NCI-H446 treated with DMSO at 0.1 percent for 48 hours (cell line): ENCODE measurements at places on chromosomes 3 and 15.

GRCh38 chr3:123813876-123814275 is 70.3 kb downstream of the MYLK start:
- DNase-seq: no peak

DNA sequence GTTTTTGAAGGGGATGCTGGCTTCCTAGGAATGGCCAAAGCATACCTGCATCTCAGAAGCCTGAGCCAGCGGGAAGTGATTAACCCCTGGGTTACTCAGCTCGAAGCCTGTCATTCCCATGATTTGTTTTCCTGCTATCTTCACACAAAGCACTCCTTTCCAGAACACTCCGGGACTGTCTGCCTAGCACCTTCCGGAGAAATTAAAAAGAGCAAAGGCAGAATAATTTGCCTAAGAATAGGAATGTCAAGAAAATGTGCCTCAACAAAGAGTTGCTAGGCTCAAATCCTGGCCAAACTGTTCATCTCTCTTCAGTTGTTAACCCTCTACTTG is 34.1 kb downstream of the TPM1 start:
- no peak for DNase-seq

DNA sequence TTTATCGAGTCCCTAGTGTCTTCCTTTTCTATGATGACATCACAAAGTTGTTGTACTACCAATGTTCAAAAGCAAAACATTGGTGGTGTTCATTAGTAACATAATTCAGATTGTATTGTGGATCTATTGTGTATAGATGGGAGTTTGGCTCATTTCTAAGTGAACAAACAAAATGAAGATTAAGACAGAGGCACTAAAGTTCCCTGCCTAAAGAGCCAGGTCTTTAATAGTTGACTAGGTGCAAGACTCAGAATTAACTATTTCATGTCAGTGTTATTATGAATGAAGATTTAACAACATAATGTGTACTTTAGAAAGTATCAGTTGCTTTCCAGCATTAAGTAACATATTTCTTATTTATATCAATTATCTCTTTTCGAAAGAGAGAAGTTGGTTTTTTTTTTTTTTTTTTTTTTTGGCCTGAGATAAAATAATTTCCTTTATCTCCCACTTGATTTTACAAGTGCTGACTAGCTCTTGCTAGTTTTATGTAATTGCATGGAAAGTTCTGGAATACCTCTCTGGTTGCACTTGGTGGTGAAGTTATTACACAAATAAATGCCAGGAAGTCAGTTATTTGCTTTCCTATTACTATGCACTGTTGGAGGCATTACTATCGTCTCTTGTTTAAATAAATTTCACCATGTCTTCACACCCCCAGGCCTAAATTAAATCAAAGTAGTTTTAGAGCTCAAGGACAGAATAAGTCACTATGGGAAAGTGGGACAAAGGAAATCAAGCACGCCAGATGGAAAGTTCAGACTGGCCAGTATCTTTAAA is 48.7 kb downstream of the NAALADL2 start:
- DNase-seq: no peak

GRCh38 chr3:139523718-139524117 is 15.8 kb downstream of the RBP1 start:
- no peak for DNase-seq

DNA sequence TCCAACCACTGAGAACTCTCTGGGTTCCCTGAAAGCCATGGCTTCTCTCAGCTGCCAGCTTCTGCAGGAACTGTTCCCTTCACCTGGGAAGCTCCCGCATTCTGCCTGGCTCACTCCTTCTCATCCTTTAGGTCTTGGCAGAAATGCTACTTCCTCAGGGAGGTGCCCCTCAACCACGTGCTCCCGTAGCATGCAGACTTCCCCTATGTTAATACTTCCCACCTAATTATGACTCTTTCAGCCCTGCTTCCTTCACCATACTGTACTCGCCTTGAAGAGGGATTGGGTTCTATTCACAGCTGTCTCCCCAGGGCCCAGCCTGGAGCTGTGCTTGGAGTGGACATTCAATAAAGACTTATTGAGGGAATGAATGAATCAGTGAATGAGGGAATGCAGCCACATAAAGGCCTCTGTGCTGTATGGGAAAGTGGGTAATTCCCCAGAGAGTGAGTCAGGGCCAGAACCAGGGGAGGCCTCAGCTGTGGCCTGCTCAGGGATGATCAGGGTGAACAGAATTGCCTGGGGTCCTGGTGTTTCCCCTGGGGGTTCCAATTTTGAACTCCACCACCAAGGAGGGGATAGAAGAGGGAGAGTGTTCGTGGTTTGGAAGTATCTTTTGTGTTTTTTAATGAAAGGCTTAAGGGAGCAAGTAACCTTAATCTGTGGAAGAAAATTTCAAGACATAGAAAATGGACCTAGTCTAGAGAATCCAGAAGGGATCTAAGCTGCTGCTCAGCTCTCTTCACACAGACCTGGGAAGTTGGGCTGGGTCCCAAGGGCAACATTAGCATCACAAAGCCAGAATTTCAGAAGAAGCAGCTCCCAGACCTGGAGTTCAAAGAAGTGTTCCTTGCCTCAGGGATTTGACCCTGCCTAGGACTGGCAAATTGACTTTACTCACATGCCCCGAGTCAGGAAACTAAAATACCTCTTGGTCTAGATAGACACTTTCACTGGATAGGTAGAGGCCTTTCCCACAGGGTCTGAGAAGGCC is 14.6 kb upstream of the FAM107A start:
- DNase-seq: no peak

DNA sequence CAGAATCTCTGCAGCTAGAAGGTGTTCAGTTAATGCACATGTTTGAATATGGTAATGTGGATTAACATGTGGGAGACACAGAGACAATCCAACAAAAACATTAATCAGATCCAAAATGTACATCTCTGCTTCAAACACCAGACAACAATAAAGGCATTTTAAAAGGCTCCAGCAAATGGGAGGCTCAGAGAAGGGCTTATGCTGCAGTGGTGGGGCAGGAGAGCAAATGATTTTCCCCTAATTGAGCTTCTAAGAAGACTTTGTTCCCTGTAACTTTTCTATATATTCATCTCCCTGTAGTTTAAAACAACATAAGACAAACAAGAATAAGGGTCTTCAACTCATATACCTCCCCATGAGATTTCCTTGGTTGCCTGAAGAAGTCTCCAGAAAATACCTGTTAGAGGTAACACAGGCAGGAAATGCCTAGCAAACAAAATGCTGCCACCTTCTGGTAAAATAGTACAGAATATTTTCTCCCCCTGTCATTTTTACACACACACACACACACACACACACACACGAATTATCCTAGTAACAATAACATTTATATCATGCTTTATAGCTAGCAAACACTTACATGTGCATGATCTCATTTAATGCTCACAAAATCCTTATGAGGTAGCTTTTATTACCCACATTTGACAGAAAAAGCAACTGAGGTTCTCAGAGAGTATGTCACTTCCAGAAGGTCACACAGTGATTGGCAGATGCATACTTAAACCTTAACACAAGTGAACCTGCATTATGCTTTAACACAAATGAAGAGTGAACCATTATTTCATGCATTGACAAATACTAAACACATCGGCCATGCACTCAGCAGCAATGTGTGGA is 123.4 kb upstream of the MB21D2 start:
- no peak for DNase-seq
